ENCODE measurements at places on chromosomes 2 and 18. TPM values are rescaled to one million over a fixed set of nuclear protein-coding genes. Genes with fewer than 3 reads are reported as not detected.

- H3K27me3 ChIP-seq, result no peaks in the 10 kb centered on the region
- peaks cover 11% of the 10 kb centered on the region for H3K36me3 ChIP-seq
- peak overlapping the region; percentile 73 for H3K4me3 ChIP-seq
- DNase-seq, result peak; percentile 85
- peaks cover 93% of the 10 kb centered on the region for H3K4me1 ChIP-seq
These were observed 209.4 kb upstream of the CXCR4 start for GRCh38 chr2:136327162-136327852.

DNA sequence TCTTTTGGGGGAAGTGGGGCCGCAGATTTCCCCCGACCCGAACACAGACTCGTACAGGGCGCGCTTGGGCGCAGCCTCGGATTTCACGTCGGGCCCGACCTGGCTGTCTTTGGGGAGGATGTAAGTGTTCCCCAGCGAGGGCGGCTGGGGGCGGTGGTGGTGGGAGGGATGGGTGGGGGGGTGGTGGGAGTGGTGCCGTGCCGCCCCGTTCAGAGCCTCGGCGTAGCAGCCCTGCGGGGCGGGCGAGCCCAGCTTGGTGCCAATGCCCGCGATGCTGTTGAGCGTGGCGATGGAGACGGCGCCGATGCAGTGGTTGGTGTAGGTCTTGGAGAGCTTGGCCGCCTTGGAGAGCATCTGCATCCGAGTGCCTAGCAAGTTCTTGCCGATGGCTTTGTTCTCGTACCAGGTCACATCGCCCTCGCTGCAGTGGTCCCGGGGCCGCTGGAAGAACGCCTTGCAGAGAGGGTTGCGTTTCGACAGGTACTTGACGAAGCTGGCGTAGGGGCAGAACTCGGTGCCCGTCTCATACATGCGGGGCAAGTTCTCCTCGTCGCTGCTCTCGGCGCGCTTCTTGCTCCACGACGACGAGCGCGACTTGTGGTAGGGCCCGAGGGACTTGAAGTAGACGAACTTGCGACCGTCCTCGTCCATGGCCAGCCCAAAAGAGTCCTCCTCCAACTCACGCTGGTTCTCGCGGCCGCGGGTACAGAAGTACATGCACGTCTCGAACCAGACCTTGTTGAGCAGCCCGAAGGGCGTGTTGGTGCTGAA, 1.3 kb downstream of the KCTD1 start:
- no peak for DNase-seq
- H3K36me3 ChIP-seq, result peaks cover 2% of the 10 kb centered on the region
- H3K4me3 ChIP-seq, result peak overlapping the region; percentile 88
- peaks cover 18% of the 10 kb centered on the region for H3K27me3 ChIP-seq
- H3K27ac ChIP-seq, result no peak overlapping the region

DNA sequence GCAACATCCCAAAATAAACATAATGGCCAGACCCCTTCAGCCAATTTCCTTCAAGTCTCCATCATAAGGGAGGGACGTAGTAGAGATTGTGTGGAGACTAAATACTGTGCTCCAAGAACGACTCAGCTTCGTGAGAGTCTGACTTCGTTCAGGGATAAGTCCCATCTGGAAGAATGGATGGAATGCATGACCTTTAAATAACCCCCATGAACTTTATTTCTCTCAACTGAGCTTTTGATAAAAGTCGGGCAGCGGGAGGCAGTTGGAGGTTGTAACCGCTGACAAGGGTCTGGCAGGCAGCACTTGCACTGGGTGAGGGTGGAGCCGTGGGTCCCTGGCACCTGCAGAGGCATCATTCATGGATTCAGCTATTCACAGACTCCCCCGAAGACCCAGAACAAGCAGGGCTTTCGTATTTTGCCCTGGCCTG, 115.9 kb downstream of the ZFP36L2 start:
- no peak overlapping the region for H3K4me3 ChIP-seq
- no peak for DNase-seq
- peaks cover 11% of the 10 kb centered on the region for H3K4me1 ChIP-seq
- H3K27me3 ChIP-seq, result no peaks in the 10 kb centered on the region

GRCh38 chr2:232419245-232420072, 12.8 kb downstream of the ALPG start:
- H3K4me3 ChIP-seq, result peak overlapping the region; percentile 85
- no peak overlapping the region for H3K27ac ChIP-seq
- DNase-seq, result no peak

GRCh38 chr2:183123117-183123958, 905 bp upstream of the NUP35 start:
- peak overlapping the region; percentile 95 for H3K27ac ChIP-seq
- H3K4me3 ChIP-seq, result peak overlapping the region; percentile 91
- DNase-seq, result no peak
- peaks cover 29% of the 10 kb centered on the region for H3K27me3 ChIP-seq

GRCh38 chr2:102677244-102678215, 58.2 kb downstream of the SLC9A2 start:
- H3K4me3 ChIP-seq, result no peak overlapping the region
- no peak for DNase-seq
- peaks cover 13% of the 10 kb centered on the region for H3K27me3 ChIP-seq
- no peak overlapping the region for H3K27ac ChIP-seq
- H3K36me3 ChIP-seq, result no peaks in the 10 kb centered on the region
- H3K4me1 ChIP-seq, result no peaks in the 10 kb centered on the region

- no peak for DNase-seq
- no peaks in the 10 kb centered on the region for H3K27me3 ChIP-seq
- H3K4me1 ChIP-seq, result no peaks in the 10 kb centered on the region
- no peaks in the 10 kb centered on the region for H3K36me3 ChIP-seq
These were observed 609.5 kb downstream of the EPHA4 start for GRCh38 chr2:220962556-220962955.

GRCh38 chr2:227280895-227281294, 44.2 kb upstream of the MFF start:
- peaks cover 1% of the 10 kb centered on the region for H3K36me3 ChIP-seq
- DNase-seq, result no peak
- H3K4me1 ChIP-seq, result no peaks in the 10 kb centered on the region
- H3K4me3 ChIP-seq, result no peak overlapping the region
- H3K27me3 ChIP-seq, result no peaks in the 10 kb centered on the region

DNA sequence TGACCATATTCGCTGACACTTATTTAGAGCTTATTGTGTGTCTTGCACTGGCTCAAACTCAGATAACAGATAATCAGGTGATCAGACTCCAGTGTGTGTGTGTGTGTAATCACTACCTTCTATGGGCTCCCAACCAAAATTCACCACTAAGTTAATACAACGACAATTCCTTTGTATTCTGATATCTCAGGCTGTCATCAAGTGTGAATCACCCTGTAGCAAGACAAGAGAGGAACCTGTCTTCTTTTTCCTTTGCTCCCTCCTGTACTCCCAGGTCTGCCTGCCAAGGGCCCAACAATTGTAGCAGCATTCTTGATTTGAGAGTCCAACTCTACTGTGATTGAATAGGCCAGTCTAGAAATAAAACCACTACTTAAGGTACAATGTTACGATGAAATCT, 25.8 kb downstream of the ITGB6 start:
- H3K27ac ChIP-seq, result no peak overlapping the region
- no peaks in the 10 kb centered on the region for H3K27me3 ChIP-seq
- DNase-seq, result no peak

DNA sequence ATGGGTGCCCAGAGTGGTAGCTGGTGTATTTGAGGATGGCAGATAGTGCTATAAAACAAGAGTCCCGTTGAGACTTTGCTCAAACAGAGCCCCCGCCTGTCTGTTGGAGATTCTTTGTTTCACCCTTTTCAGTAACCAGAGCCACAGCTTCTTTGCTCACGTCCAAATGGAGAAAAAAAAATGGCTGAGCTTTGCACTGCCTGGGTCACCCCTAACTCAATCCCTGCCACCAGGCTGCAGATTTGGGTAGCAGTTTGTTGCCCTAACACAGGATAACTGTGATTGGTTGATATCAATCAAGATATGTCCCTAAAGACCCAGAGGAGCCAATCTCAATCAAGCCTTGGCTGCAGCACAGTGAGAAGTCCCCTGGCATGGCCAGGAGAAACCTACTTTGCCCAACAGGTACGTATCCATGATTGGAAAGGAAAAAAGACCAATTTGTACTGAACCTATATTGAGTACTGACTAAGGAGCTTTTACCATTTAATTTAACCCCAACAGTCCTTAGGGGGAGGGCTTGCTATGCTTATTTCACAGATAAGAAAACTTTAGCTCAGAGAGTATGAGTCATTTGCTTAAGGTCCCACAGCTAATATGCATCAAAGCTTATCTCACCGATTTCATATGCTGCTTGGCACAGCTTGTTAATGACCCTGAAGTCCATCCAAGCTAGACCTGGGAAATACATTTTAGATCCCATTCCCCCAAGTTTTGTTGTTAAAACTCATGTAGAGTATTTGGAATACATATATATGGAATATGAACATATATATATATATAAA, 72.0 kb upstream of the SH3BP4 start:
- H3K27me3 ChIP-seq, result peaks cover 10% of the 10 kb centered on the region
- H3K27ac ChIP-seq, result no peak overlapping the region
- peaks cover 5% of the 10 kb centered on the region for H3K36me3 ChIP-seq
- peaks cover 22% of the 10 kb centered on the region for H3K4me1 ChIP-seq

MC4R gene
- total RNA-seq, result not detected

CHRNG gene
- not detected for total RNA-seq

NBAS gene
- 45.9 TPM for total RNA-seq
